ENCODE measurements at places on chromosomes 3 and 15.

DNA sequence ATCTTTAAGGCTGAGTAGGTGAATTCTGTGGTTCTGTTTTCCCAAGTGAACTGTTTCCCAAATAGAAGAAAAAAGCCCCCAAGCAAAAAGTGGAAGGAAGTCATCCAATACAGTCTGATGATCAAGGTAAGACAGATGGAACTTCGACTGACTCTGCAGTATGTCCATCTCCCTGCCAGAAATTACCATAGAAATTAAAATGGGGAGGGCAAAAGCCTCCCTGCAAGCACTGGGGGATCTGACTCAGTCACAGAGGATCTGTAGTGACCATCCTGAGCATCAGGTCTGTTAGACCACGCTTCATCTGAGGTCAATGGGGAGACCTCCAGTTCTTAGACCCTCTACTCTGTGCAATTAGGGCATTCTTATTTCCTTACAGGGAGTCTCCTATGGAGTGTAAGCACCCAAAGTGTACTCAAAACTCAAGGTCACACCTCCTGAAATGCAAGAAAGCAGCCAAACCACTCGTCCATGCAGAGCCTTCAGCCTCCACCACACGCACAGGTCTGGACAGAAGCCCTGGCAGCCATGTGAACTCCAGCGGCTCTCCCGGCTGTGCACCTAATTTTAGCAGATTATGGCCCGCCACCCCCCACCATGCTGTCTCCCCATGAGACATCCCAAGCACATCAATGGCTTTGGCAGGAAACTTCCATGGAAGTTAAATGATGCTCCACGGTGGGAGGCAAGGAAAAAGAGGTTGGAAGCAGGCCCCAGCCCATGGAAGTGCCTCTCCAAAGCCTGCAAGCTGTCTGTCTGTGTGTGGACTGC is 348.7 kb downstream of the NTRK3 start:
- no peak for DNase-seq

GRCh38 chr15:93298901-93299300 is 209.9 kb upstream of the RGMA start:
- DNase-seq: no peak

DNA sequence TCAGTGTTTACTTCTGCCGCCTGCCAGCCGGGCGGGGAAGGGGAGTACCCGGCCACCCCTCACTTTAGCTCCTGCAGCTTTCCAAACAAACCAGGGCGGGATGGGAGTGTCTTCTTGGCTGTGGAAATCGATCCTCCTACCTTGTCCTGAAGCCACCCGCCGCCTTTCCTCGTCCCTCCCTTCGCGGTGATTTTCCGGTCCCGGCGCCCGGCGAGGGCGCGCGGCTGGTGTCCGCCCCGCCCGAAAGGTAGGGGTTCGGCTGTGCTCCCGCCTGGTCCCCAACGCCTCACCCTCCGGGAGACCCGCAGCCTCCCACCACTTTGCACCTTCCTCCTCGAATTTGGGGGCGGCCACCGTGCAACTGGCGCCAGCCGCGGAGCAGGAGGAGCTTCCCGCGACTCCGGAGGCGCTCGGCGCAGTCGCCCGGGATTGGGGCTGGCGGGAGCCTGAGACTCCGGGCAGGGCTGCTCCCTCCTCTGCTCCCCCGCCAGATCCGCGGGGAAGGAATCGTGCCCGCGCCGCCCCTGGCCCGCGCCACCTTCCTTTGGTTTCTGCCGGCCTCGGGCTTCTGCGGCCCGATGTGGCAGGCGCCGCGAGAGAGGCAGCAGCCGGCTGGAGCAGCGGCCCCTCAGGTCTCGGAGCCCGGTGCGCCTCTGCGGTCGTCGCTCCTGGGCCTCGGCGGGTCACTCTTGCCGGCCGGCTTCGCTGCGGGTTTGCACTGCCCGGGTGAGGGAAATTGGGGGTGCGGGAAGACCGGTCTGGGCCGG is 30.7 kb upstream of the ST3GAL6 start:
- DNase-seq: peak; percentile 64

DNA sequence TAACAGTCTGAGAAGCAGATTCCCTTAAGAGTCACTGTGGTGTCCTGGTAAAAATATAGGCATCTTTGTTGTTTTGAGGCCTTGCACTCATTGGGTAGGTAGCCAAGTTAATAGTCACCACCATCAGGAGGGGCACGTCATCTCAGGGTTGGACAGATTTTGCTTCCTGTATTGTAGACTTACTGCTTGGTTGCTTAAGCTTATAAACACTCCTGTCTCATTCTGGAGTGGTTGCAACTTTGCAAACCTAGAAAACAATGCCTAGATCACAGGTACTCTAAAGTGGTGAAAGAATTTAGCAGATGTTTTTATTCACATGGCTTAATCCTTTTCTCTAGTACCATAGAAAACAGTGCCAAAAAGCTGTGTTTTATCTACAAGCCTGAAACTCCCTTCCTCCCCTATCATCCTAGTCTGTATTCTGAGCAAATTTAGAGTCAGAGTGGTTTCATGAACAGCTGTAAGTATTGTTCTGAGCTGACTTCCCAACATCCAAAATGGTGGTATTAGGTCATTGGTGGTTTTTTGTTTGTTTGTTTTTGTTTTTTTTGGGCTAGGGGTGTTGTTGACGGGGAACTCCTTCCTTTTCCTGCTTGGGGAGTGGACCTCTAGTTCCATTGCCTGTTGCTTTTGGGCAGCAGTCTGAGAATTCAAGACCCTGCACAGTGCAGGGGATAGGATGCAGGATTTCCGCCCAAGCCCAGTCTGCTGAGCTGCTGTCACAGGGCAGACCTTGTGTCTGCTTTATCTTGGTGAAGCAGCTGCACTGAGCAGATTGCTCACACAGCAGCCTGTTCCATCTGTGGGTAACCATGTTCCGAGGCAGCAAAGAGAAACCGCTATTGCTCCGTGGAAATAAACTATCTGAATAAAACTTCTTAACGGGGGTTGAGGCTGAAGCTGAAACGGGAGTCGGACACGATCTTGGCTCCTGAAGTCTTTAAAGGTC is 202.0 kb downstream of the AKAP13 start:
- peak; percentile 74 for DNase-seq

DNA sequence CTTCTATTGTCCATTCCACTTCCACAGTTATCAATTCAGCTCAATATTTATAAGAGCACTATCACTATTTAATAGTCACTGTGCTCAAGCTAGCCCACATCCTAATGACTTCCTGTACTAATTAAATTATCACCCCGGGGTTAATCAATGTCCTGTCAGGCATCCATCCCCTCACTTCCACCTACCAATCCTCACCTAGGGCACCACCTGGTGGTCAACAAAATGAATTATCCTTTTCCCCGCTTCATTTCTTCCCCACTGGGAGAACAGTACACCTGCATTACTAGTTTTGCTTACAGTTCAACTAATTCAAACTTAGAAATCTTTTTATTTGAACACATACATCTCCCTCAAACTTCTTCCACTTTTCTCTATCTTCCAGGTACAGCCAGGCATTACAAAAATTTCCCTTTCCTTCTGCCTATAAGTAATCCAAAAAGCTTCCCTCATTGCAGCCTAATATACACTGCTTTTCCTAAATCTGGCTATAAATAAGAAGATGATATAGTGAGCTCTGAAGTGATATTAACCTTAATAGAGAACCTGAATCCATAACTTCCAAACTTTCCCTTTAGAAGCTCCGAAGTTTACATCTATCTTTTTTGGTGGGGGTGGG is 68.5 kb downstream of the TMCC1 start:
- DNase-seq: no peak

GRCh38 chr3:101379658-101380376 is 59.4 kb upstream of the IMPG2 start:
- DNase-seq: no peak

GRCh38 chr15:58770519-58770856 is 614 bp upstream of the MINDY2 start:
- DNase-seq: no peak

- no peak for DNase-seq
These were observed 9.3 kb upstream of the IL1RAP start for GRCh38 chr3:190504354-190505125.
